ENCODE measurements at places on chromosomes 2 and 18.

DNA sequence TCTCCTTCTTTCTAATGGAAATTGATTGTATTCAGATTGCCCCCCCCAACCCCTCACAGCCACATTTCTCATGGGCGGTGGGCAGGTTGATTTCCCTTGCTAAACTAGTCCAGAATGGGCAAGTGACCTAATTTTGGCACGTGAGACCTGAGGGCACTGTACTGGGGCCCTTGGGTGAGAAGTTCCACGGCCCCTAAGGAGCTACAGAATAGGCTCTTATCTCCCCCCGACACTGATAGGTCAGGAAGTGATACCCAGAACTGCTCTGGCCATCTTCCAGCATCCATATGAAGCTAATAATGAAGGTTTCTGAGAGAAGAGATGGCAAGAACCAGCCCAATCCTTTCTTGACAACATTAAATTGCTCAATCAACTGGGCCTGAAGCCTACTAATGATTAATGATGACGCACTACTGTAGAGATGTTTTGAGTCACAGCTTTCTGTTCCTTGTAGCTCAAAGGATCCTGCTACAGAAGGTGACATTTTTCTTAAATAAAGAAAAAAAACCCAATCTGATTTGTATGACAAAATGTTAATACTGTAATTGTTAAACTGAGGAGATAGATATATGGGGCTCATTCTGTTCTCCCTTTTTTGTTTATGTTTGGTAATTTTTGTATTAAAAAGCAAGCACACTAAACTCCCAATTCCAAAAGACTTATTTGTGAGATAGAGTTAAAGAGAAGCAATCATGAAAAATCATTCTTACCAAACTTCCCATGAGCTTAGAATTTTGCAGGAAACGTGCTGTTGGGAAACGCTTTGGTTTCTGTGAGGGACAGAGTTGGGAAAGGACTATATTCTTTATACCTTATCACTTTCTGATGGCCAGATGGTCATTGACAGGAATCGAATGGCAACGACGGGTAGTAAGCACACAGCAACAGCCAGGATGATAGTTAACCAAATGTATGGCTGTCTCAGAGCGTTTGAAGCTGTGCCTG is 28.2 kb upstream of the NARS1 start:
- no peak for DNase-seq

DNA sequence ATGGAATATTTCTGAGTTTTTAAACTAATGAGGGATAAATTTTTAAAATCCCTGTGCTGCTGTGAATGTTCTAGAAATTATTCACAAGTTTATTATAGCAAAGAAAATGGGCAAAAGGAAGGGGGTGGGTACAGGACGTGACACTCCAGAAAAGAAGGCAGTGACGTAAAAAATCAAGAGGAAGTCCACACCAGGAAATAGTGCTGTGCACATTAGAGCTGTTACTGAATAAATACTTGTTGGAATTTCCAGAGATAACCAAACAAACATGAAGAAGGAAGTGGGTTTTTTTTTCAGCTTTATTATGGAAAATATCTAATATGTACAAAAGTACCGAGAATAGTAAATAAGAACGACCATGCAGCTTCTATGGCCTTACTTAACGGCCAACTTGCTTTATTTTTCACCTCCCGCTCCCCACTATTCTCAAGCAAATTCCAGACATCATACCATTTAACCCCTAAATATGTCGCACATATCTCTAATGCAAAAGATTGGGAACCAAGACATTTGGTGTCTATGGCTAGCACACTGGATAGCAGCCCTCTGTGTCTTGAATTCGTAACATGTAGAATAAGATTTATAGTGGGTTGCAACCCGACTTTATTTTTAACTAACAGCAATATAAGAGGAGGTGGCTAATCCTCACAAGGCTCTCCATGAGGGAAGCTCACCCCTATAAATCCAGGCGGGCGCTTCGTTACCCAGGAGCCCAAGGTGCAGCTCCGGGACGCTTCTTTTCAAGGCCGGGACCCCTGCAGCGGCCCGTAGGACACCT is 580 bp upstream of the NDUFV2 start:
- no peak for DNase-seq

DNA sequence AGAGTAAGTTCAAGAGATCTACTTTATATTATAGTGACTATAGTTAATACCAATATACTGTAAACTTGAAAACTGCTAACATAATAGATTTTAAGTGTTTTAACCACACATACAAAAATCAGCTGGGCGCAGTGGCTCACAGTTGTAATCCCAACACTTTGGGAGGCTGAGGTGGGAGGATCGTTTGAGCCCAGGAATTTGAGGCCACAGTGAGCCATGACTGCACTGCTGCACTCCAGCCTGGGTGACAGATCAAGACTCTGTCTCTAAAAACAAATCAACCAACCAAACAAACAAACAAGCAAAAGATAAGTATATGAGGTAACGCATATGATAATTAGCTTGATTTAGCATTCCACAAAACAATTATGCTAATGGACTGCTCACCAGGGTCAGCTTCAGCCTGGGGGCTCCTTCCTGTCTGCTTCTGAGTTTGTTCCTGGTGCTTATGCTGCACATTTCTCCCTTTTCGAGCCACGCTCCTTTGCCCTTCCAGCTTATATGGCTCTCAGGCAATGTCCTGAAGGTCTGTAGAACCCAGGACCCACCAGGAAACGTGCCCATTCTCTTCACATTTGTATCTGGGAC is 357.6 kb downstream of the EN1 start:
- DNase-seq, result no peak

- no peak for DNase-seq
These were observed 858 bp downstream of the TPO start for GRCh38 chr2:1414121-1414520.

DNA sequence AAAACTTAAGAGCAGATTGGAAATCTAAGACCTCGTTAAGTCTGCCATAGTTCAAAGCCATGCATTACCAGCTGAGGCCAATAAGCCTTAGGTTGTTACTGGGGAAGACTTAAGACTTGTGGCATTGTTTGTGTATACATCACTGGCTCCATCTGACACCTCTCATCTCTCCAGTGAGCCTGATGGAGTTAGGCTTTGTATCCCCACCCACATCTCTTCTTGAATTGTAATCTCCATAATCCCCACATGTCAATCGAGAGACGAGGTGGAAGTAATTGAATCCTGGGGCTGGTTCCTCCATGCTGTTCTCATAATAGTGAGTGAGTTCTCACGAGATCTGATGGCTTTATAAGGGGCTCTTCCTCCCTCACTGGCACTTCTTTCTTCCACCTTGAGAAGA is 404.6 kb downstream of the ARHGAP15 start:
- DNase-seq, result no peak

DNA sequence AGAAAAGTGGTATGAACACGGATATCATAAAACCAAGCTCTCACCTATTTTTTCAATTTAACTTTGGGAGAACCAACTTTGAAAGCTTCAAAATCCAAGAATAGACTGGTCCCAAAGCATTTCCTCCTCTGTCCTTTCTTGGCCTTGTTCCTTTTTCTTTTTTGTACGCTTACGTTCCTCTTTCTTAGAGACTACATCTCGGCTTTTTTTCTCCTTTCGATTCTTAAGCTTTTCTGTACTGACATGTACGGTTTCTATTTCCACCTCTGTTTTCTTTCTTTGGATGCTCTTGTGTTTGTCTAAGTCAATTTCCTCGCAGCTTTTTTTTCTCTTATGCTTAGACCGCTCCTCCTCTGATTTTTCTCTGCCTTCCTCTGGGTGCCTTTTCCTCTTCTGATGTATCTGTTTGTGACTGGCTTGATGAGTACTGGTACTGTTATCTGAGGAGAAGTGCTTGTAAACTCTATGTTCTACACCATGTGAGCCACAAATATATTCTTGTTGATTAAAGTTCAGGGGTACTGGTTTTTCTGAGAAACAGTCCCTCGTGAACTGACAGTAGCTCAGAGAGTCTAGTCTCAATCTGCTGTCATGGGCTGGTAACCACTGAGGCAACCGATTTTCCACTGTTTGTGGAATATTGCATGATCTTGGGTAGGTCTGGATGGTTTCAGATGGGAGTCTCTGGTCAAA is 11.5 kb upstream of the RNU2-63P start:
- DNase-seq, result no peak

DNA sequence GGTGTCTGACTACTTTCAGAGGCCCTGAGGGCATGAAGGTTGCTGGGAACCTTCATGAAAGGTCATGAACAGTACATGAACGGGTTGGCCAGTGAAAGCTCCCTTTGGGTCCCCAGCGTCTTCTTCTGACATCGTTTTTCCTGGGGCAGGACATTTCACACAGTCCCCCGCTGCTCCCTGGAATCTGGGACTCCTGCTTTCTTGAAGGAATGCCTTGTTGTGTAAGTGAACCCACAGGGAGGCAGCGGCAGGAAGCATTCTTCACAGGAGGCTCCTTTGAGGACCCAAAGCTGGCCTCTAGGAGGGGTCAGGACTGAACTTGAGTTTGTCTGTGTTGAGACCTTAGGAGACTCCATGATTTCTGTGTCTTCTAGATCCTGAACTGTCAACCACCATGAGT is 144.3 kb downstream of the KCNE4 start:
- DNase-seq, result no peak

- no peak for DNase-seq
These were observed 33.2 kb downstream of the LAMA1 start for GRCh38 chr18:7084080-7085065.

DNA sequence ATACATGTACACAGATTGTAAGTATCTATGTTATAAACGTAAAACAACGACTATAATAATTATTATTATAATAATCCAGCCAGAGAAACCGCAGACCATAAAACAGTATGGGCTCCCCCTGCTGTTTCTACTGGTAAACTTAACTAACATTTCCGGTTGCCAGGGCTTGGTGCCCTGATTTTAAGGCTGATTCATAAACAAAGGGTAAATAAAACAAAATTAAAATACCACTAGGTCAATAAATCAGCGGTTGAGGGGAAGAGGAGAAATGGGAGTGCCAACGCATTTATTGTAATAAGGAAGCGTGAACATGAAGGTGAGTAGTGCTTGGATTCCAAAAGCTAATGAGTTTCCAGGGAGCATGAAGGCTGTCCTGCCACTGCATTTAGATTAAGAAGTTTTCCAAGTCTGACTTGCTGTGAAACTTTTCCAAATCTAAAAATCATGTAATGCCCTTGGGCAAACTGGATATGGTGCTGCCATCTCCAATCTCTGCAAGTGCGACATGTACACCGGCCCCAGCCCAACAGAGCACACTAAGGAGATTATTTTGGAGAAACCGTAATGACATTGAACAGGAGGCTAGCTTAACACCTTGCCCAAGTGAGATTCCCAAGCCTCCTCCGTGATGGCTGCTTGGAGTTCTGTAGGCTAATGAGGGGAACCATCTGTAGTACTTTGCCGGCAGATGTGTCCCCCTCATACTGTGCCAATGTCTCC is 50.7 kb upstream of the HNRNPA3 start:
- DNase-seq, result no peak

- no peak for DNase-seq
These were observed 236.0 kb downstream of the DOK6 start for GRCh38 chr18:69636529-69637301.

GRCh38 chr2:195706161-195706900 is 49.3 kb downstream of the SLC39A10 start:
- no peak for DNase-seq

DNA sequence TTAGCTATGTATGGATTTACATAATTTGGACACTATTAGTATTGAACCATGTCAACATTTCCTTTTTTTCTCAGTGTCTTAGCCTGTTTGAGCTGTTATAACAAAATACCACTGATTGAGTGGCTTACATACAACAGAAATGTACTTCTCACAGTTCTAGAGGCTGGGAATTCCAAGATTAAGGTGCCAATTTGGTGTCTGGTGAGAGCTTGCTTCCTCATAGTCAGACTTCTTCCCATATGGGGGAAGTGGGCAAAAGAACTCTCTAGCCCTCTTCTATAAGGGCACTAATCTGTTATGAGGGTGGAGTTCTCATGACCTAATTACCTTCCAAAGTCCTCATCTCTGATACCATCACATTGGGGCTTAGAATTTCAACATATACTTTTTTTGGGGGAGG is 12.6 kb downstream of the ZNF804A start:
- DNase-seq, result no peak

- peak; percentile 15 for DNase-seq
These were observed 50.6 kb downstream of the PMAIP1 start for GRCh38 chr18:59950215-59950944.

GRCh38 chr2:166112193-166112605 is 15.6 kb downstream of the SCN1A start:
- no peak for DNase-seq

GRCh38 chr2:230902180-230902899 is 22.7 kb downstream of the GPR55 start:
- DNase-seq, result peak; percentile 53

DNA sequence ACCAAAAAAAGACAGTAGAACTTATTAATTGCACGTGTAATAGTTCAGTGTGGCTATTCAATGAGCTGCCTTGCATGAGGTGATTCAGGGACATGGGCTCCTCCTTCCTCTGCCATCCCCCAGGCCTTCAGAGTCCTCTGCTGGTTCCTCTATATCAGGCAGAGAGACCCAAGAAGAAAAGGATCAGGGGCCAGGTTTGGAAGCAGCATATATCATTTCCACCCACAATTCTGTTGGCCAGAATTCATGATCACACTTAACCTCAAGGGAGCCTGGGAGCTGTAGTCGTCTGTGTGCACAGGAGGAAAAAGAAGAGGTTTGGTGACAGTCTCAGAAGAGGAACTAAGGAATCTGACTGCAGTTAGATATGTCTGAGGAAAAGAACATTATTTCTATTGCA is 114.0 kb upstream of the GLS start:
- DNase-seq, result no peak

- no peak for DNase-seq
These were observed 13.6 kb upstream of the IRS1 start for GRCh38 chr2:226813148-226813701.

DNA sequence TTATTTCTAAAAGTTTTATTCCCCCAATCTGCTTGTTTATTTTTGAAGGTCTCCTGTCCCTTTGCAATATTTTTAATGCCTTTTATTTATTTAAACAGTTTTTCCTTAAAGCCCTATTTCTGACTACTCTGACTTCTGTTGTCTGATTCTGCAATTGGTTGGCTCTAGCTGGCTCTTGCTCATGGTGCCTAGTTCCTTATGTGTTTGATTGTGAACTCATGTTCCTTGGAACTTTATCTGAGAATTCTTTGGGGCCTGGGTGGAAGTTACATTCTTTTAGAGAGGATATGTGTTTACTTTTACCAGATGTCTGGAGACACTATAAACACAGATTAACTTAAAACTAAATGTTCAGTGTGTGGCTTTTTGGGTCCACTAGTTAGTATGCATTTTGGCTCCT is 175.9 kb downstream of the DYSF start:
- DNase-seq, result no peak

GRCh38 chr2:150351922-150352321 is 135.5 kb downstream of the RND3 start:
- no peak for DNase-seq

DNA sequence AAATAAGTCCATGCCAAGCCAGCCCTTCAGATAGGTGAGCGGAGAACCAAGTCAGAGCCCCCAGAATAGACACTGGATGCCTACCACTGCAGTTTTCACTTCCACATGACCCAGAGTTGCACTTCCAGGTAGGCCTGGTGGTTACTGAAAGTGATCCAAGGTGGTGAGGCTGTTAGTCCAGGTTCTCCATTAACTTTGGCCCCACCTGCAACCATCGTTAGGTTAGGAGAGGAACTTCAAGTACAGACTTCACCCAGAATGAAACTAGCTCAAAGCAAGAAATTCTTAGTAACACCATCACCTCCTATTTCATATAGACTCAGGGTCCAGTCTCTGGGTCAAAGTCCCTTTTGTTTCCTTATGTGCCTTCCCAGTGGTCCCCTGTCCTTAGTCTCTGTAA is 293.1 kb upstream of the ID2 start:
- DNase-seq, result no peak

GRCh38 chr2:11074246-11074820 is 80.9 kb upstream of the SLC66A3 start:
- DNase-seq, result no peak

- DNase-seq, result no peak
These were observed 18.5 kb upstream of the CCNT2 start for GRCh38 chr2:134900151-134900550.
